Activated T-cell treated with anti-CD3 and anti-CD28 coated beads, Interleukin-2, amount 50 U/mL, for 4 hours (primary cell): ENCODE measurements at places on chromosomes 1 and 21.

- DNase-seq, result peak; percentile 83
These were observed 91.9 kb upstream of the SSX2IP start for GRCh38 chr1:84781946-84782771.

DNA sequence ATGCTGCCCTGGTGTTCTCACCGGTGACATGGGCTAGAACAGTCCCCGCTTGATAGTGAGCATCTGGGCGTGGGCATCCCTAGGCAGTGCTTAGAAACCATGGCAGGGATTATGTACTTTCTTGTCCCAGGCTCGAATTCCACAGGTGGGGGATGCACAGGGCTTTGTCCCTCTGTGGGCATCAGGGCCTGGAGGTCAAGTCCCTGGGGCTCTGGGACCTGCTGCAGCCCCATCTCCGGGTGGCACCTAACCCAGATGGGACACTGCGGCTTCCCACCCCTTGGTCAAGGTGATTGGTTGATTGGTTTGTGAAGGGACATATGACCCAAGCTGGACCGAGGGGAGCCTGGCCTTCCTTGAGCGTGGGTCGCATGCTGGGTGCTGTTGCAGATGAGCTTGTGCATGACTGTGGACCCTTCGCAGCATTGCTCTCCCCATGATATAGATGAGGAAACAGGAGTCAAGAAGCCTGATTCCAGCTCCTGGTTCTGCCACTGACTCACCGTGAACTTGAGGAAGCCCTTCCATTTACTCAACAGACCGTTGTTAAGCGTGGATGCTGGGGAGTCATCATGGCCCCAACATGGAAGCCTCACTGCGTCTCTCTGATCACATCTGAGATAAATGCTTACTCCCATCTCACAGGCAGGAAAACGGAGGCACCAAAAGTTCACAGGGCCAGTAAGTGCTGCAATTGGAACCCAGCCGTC lies 64.0 kb upstream of the RUNX3 start:
- no peak for DNase-seq

- DNase-seq, result no peak
These were observed 2.7 kb downstream of the HSD11B1 start for GRCh38 chr1:209707308-209707707.

DNA sequence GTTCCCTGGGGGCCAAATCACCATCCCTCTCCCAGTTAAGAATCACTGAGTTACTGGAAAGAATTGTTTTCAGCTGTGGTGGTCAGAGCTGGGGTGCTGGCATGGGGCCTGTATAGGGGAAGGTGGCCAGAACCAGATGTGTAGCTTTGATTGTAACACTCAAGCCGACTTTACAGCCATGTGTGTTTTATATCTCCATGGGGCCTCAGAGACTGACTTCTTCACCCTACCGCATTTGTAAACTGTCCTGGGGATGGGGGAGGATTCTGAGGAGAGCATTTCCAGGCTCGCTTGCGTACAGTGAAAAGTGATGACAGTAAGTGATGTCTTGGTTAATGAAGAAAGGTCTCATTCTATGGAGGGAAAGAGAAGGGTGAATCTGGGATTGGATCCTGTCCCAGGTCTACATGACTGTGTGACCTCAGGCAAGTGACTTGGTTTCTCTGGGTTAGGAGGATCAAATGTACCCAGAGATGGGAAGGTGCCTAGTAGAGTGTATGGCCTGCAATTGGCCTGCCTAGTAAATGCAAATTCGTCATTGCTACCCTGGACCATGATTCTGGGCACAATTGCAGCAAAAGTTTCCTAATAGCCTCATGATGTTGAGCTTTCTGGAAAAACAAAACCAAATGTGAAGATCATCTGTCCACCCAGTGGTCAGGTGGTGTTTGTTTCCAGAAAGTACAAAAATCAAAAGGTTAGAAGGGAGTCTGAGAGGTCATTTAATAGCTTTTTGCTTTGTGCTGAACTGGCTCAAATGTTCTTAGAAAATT lies 49.7 kb upstream of the RCC2 start:
- DNase-seq, result no peak

DNA sequence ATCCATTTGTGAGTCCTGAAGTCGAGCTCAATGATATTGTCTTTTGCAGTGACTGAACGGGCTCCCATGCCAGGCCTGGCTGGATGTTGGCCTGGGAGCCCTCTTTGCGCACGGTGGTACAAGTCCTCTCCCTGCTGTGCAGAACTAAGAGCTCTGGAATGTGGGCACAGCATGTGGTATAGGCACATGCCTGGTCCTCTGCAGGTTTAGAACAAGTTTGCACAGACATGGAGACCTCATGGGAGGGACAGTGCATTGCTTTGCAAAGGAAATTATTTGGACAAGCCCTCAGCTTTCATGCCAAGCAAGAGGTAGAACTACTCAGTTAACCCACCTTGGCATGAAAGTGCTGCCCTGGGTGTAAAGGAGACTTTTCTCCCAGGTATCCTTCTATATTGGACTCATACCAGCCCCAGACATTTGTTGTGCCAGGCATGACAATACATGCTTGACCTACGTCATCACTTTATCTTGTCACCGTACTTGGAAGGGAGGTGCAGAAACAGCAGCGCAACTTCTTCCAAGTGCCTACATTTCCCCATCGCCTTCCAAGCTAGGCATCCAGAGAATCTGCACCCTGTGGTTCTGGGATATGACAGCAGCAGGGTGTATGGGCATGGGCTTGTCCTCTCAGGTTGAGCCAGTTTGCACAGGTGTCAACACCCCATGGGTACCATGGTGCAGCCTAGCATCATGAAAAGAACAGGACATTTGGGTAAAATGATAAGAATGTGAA lies 37.6 kb upstream of the MRPS6 start:
- no peak for DNase-seq

- DNase-seq, result no peak
These were observed 217.8 kb downstream of the PTPRC start for GRCh38 chr1:198856601-198857000.

DNA sequence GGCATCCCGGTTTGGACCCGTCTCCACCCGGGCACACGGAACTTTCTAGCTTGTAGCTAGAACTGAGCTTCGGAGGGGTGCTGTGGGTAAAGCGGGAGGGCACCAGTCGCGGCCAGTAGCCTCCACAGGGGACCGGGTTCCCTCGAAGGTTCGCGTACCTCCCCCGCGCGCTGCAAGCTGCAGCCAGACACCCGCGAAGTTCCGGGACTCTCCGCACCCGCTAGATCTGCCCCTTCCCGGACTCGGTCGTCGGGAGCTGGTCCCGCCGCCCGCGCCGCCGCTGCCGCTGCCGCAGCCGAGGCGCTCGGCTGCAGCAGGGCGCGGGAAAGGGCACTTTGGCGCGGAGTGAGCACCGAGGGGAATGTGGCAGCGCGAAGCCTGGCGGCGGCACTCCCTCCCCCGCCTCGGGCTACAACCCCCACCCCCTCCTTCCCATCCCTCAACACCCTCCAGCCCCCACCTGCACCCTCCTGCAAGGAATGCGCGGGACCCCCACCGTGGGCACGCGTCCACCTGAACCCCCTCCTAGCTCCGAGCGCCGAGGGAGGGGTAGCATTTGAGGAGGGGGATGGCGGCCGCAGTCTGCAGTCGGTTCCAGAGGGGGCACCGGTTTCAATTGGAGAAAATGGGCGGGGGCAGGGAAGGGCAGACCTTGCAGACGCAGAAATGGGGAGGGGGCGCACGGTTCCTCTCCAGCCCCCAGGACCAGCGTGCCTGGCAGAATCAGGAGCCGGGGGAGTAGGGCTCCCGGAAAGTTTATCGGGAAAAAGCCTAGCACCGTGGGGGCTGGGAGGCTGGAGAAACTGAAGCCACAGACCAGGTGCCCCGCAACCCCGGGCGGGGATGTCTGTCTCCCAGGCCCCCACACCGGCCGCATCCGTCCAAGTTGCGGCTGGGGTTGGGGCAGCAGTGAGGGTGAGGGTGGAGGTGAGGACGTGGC lies 968 bp downstream of the CSMD2 start:
- no peak for DNase-seq

- DNase-seq, result no peak
These were observed 6.8 kb downstream of the MYOC start for GRCh38 chr1:171645553-171646248.

- DNase-seq, result no peak
These were observed 41.2 kb upstream of the USH2A start for GRCh38 chr1:216464489-216464888.

GRCh38 chr1:227604446-227604845 lies 41.1 kb downstream of the ZNF678 start:
- no peak for DNase-seq

GRCh38 chr1:61757950-61758349 lies 15.7 kb downstream of the PATJ start:
- no peak for DNase-seq
